ENCODE measurements at places on chromosomes 11 and 22.
A peak's percentile ranks its signal among the peaks of the same experiment; 100 is the strongest.

GRCh38 chr11:73314117-73314961, 6.3 kb downstream of the ARHGEF17 start:
- DNase-seq, result no peak

DNA sequence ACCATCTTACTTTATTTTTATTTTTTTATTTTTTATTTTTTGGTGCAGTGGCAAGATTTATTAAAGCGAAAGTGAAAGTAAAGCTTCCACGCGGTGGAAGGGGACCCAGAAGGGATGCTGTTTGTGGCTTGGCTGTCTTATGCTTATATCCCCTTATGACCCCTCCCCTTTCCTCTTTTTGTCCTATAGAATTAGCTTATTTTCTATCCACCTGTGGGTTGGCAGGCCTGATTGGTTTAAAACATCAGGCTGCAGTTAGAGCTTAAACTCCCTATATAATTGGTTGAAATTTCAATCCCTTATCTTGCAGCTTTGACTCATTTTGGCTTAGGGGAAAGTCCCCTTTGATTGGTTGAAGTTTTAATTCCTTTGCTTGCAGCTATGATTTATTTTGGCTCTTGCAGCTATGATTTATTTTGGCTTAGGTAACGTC, 50.5 kb downstream of the NNMT start:
- DNase-seq, result no peak

- DNase-seq, result no peak
These were observed 110.2 kb upstream of the MTNR1B start for GRCh38 chr11:92859156-92859690.

DNA sequence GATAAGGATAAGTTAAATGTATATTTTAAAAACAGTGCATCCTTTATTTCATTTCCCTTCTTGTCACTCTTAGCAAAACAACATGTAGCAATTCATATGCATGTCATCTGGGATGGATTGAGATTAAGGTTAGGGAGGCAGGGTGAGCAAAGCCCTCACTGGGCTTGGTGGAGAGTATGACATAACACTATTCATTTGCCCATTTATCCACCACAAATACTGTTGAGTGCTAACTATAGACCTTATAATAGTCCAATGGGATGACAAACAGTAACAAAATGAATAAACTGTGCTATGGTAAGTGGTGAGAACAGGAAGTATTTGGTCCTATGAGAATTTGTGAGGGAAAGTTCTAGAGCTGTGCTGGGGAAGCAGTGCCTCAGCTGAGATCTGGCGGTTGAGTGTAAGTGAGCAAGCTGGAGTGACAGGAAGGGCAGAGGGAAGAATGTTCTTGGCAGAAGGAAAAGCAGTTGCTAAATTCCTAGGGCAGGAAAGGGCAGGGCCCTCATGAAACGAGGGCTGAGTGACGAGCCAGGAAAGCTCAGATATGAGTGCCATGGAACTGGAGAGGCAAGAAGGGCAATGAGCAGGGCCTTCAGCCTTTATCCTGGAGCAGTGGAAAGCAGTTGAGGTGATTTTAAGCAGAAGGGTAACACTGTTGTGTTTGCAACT, 6.7 kb downstream of the HSD17B12 start:
- no peak for DNase-seq

DNA sequence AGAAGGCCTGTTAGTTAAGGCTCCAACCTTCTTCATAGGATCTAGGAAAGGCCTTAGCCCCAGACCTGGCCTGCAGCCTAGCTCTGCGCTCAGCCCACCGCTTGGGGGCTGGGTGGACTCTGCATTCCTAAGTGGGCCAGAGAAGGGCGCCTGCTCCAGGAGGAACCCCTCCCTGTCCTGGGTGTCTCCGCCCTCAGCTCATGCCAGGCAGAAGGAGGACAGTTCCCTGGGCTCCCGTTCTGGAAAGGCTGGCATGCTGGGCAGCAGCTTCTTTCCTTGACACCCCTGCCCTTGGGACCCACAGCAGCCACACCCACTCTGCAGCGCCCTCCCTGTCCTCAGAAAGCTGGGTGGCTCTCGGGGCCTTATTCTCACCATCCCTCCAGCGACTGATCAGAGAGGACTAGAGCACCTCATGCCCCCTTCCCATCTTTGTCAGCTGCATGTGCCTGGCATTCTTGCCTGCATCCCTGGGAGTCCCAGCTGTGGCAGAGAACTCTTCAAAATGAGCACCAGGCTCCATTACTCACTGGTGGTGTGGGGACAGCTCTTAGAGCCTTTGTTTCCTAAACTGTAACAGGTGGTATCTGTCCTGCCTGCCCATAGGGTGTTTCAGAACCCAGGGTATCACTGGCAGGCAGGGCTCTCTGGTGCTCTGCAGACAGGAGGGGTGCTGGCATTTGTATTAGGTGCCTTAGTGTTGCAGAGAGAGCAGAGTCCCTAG, 20.3 kb upstream of the MYRF start:
- no peak for DNase-seq

GRCh38 chr11:118229274-118229847, 4.5 kb upstream of the JAML start:
- no peak for DNase-seq

DNA sequence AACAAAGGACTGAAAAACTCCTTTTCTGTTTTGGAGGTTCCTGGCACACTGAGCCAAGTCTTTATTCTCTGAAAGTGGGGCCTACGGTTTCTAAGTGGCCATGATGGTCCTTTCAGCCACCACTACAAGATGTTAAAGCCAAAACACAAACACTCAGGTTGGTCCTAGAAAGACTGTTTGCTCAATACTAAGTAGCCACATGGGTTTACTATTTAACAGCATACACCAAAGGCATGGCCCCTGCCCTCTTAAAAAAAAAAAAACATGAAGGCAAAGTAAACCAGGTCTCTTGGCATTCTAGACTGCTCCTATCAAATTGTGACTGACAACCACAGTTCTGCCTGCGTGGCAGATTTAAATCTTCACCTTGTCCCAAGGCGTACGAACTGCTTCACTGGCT, 123.6 kb upstream of the BID start:
- no peak for DNase-seq

GRCh38 chr11:82899186-82899820, 927 bp downstream of the PRCP start:
- no peak for DNase-seq

DNA sequence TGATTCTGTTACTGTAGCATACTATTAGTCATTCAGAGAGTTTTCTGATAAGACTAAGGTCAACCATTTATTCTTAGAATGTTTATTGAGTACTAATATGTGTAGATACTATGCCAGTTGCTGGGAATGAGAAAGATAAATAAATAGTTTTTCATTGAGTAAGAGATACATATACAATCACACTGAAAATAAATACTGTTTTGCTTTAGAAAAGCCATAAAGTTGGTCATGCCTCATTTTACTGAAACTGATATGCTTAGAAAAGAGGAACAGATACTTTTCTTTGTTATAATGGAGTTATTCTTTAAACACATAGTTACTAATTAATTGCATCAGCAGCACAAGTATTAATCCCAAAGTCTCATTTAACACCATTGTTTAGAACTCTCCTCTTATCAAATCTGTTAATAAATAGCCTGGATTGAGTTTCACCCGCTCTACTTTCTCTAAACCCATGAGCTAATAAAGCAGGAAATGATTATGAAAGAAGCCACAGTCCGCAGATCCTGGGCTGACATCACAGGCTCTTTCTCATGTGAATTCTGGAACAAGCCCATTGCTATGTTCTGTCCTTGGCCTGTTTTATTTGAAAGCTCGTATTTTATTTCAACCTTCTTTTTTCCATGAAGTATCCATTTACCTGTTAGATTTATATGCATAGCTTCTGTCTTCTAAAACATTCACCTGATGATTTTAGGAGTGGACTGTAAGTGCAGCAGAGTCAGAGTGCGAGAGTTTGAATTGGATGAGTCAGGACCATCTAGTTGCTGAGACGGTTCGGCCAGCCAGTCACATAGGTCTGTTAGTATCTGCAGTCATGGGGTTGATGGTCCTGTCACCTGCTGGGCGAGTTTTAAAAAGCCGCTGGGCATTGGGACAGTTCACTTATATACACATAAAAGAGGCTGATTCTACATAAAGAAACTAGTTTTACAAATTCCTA, 35.5 kb downstream of the PIWIL4 start:
- no peak for DNase-seq

GRCh38 chr11:102840018-102840417, 3.4 kb downstream of the MMP3 start:
- no peak for DNase-seq

DNA sequence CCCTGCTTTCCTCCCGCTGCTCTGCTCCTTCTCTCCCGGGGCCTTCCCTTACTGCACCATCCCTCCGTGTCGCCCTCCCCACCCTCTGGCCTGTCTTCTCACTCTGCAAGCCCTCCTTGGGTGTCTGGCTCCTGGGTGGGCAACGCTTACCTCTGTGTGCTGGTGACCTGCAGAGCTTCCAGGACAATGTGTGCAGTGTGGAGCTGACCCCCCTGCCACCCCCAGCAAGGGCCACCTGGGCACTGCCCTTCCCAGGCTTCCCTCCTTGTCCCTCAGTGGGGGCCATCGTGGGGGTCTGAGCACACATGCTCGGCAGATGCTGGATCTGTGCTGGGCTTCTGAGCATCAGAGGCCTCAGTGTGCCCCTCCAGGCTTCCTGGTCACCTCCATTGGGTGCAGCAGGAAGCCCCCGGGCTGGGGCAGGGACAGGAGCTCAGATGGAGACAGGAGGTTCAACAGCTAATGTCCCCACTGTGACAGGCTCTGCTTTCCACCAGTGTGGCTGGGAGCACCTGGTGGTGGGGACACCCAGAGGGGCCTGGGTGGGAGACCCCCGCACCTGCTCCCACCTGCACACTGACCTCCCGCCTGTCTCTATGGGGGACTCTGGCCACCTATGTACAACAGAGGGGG, 7.8 kb upstream of the BRSK2 start:
- DNase-seq, result no peak

DNA sequence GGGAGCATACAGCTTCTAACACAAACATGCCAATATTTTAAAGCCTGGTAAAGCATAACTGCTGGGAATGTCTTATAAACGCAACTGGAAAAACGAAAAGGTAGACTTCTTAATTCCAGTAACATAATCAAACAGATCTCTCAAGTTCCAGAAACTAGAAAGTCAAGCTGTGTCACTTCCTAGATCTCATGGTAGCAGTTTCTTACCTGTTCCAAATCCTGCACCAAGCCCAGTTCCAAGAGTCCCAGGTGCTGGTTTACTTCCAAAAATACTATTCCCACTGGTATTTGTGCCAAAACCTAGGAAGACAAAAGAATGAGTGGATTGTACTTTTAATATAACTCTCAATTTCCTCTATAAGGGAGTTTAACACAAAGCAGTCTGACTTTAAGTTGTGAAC, 44.2 kb downstream of the NUP98 start:
- no peak for DNase-seq

DNA sequence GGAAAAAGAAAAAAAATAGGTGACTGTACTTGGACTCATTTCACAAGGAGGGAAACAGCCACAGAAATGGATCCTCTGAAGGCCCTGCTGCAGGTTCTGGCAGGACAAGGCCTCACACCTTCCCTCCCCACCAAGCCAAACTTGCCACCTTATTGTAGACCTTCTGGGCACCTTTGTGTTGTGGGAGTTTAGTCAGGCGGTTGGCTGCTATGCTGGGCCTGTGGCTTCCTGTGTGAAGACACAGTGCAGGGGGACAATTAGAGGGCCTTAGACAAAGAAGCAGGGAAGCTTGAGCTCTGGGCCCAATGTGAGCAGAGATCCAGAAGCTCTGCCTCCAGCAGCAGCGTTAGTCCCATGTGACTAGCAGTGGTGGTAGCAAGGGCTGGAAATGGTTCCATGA, 4.2 kb downstream of the RAB1B start:
- no peak for DNase-seq

DNA sequence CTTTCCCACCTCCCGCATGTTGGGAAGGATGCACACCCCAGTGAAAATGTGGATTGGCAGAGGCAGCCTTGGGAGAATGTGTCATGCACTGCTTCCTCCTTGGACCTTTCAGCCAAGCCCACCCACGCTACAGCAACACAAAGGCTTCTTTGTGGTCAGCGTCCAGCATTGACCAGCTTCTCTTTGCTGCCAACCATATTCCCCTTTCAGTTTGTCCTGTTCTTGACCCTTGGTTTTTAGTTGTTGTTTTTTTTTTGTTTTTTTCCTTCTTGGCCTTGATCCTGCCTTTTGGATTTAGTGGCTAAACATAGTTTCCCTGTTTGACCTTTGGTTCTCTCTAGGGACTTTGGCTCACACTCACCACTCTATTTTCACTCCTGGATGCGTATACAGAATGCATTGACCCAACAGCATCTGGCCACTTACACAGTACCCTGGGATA, 573.6 kb downstream of the INSC start:
- no peak for DNase-seq

- no peak for DNase-seq
These were observed 87.9 kb downstream of the NCAM1 start for GRCh38 chr11:113048820-113049768.

DNA sequence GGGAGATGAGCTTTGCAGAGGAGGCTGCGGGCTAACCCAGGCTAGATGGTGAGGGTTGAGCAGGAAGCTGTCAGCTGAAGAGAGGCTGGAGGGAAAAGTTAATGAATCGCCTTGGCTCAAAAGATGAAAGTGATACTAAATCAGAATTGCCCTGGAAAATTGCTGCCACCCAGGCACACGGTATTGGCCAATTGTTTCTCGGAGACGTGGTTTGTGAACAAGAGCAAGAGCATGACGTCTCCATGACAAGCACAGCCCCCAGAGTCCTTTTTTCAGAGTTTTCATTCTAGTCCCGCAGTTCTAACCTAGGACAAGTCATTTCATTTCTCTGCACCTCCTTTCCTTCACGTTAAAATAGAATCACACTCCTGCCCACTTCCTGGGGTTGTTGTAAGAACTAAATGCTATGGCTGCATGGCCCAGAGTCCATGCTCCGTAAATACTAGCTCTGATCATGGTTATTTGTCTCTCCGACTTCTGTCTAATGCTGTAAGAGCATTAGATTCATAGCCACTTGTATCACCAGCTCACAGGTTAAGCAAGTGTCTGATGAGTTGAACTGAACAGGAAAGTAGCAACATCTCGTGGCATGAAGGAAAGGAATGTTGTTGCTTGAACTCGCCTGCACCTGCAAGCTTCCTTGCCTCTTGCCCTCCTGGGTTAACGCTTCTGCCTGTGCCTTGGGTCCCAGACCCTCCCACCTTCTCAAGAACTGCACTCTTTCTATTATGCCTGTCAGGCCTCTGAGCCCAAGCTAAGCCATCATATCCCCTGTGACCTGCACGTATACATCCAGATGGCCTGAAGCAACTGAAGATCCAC, 33.8 kb upstream of the NUP50 start:
- DNase-seq, result no peak

DNA sequence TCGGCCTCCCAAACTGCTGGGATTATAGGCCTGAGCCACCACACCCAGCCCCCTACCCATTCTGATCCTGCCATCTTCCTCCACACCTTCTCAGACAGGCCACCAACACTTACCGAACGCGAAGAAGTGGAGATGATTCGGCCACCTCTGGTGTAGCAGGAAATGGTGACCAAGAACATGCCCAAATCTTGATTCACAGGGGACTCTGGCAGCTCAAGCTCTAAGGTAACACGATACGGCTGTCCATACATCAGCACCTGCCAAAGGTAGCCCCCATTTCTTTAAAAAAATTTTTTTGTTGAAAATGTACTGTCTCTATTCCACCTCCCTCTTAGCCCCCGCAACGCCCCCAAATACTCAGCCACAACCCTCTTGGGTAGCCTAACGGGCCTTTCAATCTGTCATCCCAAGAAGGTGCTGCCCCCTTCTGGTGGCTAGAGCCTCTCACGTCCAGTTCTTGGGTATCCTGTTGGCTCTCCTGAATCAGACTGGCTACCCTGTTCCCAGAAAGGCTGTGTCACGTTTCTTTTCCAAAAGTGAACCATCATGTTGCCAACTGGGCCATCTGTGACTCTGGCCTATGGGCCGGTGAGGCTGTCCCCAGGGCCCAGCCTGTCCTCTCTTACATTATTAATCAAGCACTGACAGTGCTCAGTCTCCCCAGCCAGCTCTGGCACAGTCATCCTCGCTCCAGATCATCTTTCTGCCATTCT, 5.3 kb upstream of the LRRN4CL start:
- peak; percentile 69 for DNase-seq

Data from stimulated activated CD8-positive, alpha-beta memory T cell treated with anti-CD3 and anti-CD28 coated beads, Interleukin-15, amount 100 ng/mL, for 1 hour (primary cell).